ENCODE measurements at places on chromosomes 1 and 21.
A peak's percentile ranks its signal among the peaks of the same experiment; 100 is the strongest.

DNA sequence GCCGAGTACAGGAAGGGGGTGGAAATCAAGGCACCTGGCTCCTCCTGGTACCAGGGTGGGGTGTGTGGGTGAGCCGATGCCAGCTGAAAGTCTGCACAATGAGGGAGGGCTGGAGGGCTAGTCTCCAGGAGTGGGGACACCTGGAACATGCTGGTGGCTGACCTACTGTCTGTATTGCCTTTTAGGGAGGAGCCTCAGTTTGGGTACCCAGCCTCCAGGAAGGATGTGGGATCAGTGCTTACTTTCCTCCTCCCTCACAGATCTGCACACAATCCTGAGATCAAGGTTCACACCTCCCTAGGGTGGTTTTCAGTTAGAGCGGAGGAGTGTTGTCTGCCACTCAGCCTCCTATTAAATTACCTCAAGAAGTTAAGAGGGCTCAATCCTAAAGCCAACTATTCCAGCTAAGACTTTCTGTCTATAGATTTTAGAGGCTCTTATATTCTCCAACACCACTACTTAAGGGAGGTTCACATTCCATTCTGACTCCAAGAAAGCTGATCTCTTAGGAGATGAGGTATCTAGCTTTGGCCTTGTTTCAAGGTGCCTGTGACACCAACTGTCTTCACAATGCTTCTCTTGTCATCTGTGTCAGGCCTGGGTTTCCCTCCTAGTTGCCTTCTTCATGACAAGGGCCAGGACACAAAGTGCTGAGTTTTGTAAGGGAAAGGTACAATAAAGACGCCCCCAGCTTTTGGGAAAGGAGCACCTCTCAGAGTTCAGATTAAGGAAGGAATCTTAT is 15.7 kb downstream of the SSR2 start:
- no peak for DNase-seq

DNA sequence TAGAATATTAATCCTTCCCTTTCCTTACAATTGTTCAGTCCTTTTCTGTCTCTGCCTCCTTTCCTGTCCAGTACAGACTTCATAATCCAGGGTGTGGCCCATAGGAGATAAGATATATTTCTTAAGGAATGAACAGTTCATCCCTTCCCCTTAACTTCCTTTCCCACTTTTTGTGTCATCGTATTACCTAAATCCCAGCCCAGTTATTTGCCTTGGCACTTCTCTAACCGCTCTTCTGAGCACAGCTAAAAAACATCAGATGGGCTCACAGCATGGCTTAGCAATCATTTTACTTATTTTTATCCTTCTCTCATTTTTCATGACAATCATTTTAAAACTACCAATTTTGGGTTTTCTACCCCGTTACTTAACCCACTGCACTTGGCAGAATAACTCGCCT is 39.6 kb downstream of the F3 start:
- DNase-seq = no peak

DNA sequence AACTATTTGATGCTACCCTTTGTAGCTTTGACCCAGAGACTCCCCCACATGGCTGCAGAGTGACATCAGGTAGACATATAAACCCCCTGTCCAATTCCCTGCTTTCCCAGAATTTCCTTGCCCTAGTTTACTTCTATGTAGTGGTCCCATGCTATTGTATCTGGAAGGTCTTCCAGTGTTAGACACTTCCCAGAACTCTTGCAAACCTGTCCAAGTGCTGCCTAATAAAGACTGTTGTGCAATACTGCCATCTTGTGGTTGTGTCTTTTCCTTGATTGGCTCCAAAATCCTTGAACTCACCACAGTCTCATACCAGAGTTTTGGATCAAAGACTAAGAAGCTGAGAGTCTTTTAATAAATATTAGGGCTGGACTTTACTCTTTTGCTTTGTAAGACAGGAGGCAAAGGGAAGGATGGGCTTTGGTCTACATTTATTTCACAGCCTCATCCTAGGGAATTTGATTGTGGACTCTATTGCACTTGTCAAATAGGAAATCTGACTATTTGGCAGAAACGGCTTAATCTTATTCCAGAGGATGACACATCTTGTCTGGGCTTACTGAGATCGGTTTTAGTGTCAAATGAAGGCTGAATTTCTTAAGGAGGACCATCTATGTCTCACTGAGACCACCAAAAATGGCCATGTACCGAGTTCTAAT is 169.9 kb downstream of the LRRC7 start:
- no peak for DNase-seq

- DNase-seq = peak; percentile 45
Measured at GRCh38 chr1:232629250-232630046, 485 bp downstream of the SIPA1L2 start.
